Activated naive CD4-positive, alpha-beta T cell (primary cell): ENCODE measurements at places on chromosomes 6 and 20.

- no peak for DNase-seq
Measured at GRCh38 chr6:99013145-99013544, 65.4 kb upstream of the FBXL4 start.

- no peak for DNase-seq
Measured at GRCh38 chr20:35264755-35265154, 13.2 kb downstream of the MMP24OS start.

DNA sequence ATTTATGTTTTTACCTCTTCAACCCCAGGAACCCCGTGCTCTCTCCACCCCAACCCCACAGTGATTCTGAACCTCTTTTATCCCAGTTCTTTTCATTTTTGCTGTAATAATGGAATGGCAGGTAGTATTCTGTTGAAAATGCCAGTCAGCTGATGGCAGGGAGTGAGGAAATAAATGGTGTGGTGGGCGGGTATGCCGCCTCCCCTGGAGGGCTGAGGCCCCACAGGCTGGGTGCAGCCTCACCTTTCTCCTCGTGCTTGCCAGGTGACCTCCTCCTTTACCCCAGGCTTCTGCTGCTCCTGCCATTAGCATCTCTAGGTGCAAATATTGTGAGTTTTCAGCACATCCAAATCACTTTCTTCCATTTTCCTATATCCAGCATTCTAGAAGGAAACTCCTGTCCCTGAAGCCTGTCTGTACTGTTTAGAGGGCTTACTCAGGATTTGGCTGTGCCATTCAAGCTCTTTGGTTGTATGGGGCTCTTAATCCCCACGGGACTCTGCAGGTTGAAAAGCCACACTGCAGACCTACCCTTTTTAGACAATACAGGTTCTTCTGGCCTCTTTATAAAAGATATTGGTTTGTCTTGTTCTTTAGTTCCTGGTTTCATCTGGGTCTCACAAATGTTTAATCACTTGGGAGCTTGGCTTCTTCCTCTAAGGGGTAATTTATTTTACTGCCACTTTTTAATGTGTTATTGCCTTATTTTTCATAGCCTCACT lies 201.8 kb downstream of the JARID2 start:
- DNase-seq, result no peak

- no peak for DNase-seq
Measured at GRCh38 chr6:71394926-71395325, 106.3 kb downstream of the OGFRL1 start.

DNA sequence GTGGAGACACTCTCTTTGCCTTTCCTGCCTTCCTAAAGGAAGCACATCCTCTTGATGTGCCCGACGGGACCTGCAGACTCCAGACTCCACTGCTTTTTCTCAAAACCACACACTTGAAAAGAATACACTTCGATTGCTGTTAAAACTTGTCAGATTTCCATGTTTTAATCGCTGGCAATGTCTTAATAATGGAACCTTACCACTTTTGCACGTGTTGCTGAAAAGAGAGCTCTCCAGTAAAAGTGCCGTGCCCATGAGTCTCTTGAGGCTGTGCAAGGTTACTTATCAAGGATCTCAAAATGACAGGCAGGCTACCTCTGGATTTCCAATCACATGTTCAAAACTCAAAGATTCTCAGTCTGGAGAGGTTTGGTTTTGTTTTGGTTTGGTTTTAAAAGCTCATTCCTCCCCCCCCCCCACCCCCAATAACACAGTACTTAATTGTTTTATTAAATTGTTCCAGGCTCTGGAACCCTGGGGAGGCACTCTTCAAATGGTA lies 12.0 kb upstream of the TFAP2A start:
- DNase-seq, result no peak

DNA sequence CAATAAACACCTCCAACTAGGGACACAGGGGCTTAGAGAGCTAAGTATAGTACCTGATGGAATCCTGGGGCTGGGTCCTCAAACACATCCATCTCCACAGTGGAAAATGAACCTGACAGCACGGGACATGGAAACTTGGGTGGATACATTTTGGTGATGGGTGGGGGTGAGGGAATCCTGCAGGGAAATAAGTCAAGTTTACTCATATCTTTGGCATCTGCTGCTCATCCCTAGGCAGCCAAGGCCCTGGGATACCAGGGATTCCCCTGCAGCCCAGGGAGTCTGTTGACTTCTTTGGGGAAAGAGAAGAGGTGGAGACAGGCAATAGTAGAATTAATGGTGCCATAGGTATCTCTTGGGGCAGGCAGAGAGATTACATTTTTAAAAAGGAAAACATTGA lies 6.6 kb downstream of the APOBEC2 start:
- no peak for DNase-seq

- DNase-seq, result no peak
Measured at GRCh38 chr6:75353644-75354043, 69.1 kb upstream of the TMEM30A start.

DNA sequence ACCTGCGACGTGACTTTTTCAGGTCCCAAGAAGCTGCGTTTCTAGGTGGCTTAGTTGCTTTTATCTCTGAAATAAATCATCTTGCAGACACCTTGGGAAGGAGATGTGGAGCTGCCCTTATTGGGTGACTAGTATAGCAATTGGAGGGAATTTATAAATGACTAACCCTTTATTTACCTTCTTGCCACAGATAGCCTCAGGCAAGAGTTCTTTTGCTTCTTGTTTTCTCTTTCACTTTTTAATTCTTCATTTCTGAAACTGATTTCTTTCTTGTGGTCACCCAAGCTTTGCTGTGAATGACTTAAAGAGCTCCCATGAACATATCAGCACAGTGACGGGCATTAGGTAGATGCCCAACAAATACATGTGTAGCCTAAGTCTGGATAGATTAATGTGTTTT lies 3.0 kb downstream of the ADGRF4 start:
- no peak for DNase-seq

DNA sequence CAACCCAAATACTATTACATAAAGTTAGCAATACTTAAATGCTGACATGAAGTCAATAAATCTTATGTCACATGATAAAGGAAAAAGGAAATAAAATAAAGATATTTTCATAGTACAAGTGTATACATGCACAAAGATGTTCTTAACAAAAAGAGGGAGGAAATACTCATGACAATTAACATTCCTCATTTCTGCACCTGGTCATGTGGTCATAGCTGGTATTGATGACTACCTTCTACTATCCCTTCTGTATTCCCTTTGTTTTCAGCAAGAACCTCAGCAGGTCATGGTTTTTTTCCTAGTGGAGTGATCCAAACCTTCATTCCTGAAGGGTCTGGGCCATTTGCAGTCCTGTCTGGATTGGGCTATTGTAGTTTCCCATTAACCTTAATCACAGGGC lies 43.5 kb upstream of the FYN start:
- DNase-seq, result no peak

DNA sequence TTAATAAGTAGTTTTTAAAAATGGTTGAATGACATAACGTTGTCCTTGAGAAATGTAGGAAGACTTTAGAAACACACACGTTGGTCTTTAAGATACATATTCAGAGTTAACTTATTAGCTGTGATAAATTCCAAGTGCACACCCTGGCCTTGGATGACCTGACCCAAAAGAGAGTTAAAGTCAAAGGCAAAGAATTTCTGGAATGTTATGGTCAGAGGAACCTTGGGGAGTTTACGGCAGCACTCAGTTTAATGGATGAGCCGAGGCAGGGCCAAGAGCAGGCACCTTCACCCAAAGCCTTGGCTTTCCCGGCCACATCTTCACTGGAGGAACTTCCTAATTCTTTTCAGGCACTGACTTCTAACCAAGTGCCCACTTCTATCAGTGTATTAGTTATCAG lies 200.5 kb downstream of the SMOC2 start:
- DNase-seq, result no peak

DNA sequence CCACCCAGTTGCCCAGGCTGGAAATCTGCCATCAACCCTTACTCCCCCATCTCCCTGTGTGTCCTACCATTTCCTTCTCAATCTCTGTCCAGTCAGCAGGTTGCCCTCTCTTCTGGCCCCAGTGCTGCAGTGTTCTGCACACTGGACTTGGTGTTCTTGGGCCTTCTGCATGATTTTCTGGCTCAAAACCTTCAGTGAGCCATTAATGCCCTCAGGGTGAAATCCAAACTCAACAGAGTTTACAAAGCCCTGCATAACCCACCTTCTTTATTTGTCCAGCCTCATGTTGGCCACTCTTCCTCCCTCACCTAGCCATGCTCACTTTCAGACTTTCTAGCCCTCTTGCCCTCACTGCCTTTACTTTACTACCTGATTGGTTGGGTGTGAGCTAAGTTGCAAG lies 5.0 kb upstream of the GSTA3 start:
- DNase-seq, result no peak

DNA sequence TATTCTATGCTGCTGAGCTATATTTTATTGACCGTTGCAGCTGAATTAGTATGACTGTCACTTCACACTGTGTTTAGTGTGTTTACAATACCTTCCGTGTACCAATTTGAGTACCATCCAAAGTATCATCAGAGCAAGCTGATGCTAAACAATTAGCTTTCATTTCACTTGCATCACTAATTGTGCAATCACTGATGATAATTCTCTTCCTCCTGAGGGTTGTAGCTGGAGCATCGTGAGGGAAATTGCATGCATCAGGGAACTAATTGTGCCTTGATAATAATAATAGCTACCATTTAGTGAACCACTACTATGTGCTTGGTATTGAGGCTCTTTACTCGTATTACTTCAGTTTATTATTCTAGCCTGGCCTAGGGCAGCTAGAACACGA lies 384.8 kb upstream of the SOX4 start:
- no peak for DNase-seq

GRCh38 chr6:114955363-114955762 lies 612.5 kb upstream of the HS3ST5 start:
- no peak for DNase-seq

- no peak for DNase-seq
Measured at GRCh38 chr20:2460752-2461424, 9.7 kb downstream of the SNRPB start.

DNA sequence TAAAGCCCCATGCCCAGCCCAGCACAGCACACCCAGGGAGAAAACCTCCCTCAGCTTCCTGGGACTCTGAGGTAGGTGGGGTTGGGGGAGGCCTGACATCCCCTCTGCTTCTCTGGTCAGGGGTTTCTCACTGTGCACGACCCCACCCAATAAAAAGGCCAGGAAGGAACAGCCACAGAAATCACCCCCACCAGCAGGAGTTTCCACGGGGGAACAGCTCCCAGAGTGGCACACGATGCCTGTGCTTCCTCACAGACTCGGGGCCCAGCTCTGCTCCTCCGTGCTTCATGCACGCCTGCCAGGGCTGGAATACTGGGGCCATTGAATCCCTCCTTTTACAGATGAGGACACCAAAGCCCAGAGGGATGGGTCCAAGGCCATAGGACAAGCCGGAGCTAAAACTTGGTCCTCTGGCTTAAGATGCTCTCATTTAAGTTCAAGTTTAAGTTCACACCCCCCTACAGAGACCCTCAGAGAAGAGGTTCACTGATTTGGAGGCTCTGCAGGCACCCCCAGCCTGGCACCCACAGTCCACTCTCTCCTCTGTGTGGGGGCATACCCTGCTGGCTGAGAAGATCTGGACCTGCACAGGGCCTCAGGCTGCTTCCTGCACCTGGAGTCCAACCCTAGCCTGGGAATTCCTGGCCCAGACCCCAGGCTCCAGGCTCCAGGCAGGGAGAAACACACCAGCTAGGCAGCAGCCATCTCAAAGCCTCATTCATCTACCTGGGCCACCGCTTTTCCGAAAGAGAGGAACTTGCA lies 14.3 kb downstream of the ACSS1 start:
- no peak for DNase-seq

GRCh38 chr6:20146291-20146690 lies 66.0 kb downstream of the MBOAT1 start:
- DNase-seq, result no peak

DNA sequence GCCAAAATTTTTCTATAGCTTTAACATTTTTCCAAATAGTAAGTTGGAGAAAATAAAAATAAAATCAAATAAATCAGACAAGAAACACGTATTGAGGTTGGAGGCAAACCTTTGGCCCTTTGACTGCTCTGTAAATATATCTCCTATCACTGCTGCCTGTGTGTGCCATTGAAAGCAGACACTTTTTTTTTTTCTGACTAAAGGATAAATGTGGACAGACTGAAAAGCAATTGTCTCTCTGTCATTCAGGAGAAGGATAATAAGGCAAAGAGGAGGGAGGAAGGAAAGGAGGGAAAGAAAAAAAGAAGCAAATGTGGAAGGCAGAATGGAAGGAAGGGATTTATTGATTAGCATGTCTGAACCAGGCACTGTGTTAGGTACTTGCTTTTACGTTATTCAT lies 85.2 kb upstream of the SULF2 start:
- DNase-seq, result no peak

- DNase-seq, result no peak
Measured at GRCh38 chr20:17933711-17934110, 34.9 kb downstream of the SNX5 start.

- DNase-seq, result no peak
Measured at GRCh38 chr6:40722091-40722490, 134.9 kb upstream of the LRFN2 start.

- no peak for DNase-seq
Measured at GRCh38 chr6:148779142-148779562, 32.3 kb downstream of the UST start.

- DNase-seq, result peak; percentile 100
Measured at GRCh38 chr20:63641792-63642523, 11.3 kb downstream of the STMN3 start.

DNA sequence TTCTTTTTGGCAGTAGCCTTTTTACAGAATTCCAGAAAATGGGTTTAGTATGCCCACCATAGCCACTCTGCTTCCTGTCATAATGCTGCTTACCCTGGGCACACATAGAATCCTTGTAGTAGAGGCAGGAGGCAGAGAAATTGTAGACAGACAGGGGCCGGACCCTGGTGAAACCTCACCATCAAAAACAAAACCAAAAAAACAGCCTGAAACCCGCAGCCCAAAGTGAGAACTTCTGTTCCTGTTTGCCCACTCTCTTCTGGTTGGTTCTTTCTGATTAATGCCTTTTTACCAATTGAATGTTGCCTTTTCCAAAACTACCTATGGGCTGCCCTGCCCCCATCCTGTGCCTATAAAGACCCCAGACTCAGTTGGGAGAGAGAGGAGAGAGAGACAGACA lies 188.2 kb downstream of the CDKAL1 start:
- no peak for DNase-seq

- no peak for DNase-seq
Measured at GRCh38 chr6:20112841-20113240, 99.4 kb downstream of the MBOAT1 start.

DNA sequence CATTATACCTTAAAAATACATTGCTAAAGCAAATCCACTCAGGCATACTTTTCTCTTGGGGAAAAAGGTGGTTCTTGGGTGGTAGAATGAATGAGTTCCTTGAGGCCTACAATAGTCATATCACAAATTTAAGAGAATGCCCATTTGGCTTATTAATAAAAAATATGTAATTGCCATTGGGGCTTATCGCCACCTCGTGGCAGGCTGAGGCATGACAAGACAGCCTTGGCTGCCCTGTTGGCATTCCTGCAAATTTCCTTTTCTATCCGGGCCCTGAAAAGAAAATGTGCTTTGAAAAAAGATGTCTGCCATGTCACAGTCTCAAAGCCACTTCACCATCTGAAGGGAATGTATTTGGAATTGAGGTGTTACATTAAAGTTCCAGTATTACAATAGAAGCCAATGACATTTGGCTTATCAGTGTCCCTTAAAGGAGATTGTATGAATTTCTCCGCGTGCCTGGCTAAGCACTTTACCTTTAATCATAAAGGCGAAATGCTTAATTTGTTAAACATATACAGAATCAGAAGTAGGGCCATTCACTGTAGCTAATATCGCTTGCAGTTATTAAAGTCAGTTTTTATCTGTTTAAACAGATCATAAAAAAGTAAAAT lies 188.3 kb upstream of the ZFP64 start:
- no peak for DNase-seq

- DNase-seq, result no peak
Measured at GRCh38 chr6:116323863-116324262, 44.1 kb upstream of the TSPYL1 start.

GRCh38 chr6:95923518-95923917 lies 92.3 kb upstream of the FUT9 start:
- no peak for DNase-seq
